ENCODE measurements at places on chromosomes 12 and 14. TPM values are rescaled to one million over a fixed set of nuclear protein-coding genes. Genes with fewer than 3 reads are reported as not detected.

FBXW8 gene
- 6.6 TPM for total RNA-seq

DNA sequence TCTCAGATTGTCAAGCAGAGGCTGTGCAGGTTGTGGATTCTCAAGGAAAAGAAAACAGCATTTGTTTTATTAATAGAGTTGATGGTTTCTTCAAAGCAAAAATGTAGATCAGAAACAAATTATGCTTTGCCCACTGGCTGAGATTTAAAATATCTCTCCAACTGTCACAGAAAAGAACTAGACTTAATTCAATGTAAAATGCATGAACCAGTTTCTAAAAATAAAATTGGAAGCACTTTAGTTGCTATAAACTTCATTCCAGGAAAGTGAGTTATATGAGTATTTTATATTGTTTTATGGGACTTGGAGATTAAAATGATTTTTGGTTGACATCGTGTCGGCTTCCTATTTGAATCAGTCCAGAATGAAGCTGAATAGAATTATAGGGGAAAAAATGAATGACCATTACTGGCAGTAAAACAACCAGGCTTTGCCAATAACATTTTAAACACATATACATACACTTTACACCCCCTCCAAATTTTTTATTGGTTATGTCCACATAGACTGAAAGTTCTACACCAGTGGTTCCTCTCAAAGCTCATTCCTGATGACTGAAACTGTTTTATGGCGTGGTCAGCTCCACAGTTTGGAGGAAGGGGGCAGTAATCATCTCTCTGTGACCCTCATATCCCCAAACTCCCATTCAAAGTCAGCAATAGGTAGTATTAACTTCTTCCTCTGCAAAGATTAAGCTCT lies 55.5 kb upstream of the DAAM1 start:
- DNase-seq, result no peak

PRH2 gene
- not detected for total RNA-seq

GRCh38 chr14:54010981-54011380 lies 54.4 kb upstream of the BMP4 start:
- DNase-seq, result no peak

PLCZ1 gene
- not detected for total RNA-seq

DNA sequence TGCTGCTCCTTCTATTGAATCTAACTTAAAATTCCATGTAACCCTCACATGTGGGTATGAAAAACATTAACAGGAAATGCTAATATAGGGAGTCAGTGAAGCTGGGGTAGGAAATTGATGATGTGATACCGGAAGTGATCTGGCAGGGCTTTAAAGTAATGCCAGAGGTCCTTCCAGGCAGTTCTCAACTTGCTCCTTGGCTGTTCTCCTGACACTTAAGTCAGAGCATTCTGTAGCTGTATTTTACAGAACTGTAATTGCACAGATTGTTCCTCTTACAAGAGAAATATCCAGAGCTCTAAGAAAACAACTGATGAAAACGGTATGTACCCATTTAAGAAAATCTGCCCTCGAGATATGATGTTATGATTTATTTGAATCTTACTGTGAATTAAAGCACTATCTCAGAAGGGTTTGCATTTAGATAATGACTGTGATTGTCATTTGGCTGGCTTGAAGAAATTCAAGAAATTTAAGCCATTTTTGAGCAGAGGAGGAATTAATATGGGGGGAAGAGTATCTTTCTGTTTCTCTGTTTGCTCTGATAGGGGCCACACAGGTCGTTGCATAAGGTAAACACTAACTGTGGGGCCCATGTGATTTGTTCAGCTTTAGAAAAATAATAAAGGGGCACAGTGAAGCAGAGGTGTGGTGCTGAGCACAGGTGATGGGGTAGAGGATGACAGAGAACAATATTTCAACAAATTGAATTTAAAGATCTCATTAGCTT lies 88.4 kb downstream of the BBS10 start:
- DNase-seq, result no peak

SLC24A4 gene
- 0.19 TPM for total RNA-seq

- DNase-seq, result no peak
Measured at GRCh38 chr14:59919570-59920377, at the start of gene LRRC9. Gene LRRC9, plus strand, starts transcription at chr14:59920144.

GRCh38 chr14:71748196-71748595 lies 184.0 kb upstream of the RGS6 start:
- DNase-seq, result no peak

DNA sequence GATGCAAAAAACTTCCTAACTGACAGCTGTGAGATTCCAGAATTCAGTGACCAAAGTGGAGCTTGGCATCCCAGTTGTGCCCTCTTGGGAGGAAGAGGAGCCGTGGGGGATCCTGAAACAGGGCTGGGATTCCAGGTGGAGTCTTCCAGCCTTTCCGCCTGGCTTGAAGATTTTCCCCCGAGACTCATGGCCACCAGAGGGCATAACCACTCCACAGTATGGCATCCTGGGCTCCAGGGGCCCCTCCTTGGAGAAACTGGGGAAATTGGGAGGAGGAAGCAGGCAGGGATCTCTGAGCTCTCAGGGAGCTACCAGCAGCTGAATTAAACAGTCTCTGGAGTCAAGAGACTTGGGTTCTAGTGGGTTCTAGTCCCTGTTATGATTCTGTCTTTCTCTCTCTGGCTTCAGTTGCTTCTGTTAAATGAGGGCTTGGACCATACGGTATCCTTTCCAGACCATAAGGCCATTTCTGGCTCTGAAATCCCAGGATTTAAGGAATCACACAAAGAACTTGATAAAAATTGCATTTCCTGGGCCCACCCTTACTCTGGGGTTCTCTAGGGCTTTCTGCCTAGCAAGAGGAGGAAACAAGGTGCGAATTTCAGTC lies 2.6 kb upstream of the TAMALIN start:
- DNase-seq, result no peak

GRCh38 chr14:58769011-58769643 lies 131.4 kb downstream of the DACT1 start:
- DNase-seq, result no peak

DNA sequence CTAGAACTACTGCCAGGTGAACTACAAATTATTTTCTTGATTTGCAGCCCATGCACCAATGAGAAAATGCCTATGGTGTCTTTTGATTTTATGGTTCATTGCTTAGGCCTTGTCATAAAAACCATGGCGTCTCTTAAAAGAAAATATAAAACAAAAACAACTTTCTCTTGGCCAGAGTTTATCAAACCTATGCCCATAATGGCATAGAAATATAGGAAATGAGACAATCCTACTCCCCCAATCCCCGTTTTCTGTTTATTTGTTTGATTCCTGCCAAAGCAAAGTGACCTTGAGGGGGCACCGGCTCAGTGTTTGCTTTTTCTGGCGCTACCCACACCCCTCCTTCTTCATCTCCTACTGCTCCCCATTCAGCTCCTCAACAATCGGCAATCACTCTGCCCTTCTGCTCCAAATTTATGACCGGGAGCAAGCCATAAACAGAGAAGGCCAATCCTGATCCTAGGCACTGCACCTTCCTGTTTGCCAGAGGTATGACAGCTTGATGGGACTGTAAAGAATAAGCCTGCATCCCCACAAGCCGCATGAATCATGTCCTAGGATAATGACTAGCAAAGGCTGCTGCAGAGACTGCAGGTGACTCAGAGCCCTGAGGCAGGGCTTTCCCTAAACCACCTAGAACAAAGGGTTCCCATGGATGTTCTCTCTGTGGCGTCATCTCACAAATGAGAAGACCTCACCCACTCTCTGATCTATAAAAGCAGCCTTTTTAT lies 874.9 kb downstream of the NRXN3 start:
- DNase-seq, result no peak

ERP27 gene
- total RNA-seq, result 17.1 TPM

CLEC4D gene
- total RNA-seq, result not detected

DNA sequence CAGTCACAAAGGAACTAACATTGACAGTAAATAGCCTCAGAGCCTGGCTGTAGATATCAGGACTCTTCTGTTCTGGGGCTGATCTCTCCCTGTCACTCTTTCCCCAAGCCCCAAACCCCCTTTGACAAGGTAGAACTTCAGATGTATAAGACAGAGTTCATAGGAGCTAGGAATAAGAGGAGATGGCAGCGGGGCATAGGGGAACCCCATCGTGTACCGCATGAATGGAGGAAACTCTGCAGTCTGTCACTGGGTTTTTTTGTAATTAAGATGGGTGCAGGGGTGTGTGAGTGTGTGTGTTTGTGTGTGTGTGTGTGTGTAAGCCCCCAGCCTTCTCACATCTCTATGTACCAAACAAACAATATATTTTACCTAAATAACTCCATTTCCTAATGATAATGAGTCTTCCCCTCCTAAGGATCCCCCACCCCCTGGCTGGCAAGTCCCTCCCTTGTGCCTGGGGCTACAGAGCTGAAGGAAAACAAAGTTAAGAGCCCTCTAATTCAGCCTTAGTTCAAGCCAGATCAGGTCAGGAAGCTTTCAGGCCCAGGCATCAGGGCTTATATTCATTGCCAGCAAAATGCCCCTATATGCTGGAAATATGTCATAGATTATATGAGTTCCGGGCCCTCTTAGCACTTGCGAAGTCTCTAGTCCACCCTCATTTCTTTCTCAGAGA lies 9.1 kb upstream of the HOXC4 start:
- no peak for DNase-seq

- DNase-seq, result no peak
Measured at GRCh38 chr14:55131370-55132137, 2.5 kb downstream of the LGALS3 start.

DNA sequence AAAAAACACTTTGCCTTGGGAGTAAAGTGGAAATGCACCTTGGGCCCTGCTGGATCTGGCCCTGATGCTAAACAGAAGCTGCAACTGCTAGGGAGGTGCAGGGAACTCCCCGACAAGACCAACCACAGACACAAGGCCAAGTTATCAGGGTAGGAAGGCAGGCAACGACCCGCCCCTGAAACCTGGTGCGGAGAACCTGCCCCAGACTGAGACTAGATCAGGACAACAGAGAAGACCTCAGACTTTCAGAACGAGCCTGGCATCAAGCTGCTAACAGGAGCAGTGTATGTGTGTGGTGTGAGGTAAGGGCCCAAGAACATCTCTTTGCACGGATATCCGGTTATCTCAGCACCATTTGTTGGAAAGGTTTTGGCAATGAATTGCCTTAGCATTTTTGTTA lies 233.7 kb upstream of the RTL1 start:
- no peak for DNase-seq

PRORP gene
- 27.0 TPM for total RNA-seq

DNA sequence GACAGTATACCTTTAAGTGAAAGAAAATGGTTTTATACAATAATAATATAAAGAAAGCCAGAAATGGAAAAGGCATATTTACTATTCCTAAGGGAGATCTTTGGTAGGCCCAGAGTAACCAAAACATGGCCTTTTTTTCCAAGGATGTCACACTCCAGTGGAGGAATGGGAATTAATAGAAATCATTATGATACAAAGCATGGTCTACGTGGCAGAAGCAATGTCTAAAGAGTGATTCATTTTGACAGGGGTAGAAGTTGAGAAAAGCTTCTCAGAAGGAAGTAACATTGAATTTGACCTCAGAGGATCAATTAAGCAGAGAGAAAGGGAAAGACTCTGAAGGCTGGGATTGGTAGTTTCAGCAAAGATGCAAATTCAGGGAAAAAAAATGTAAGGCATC lies 208.6 kb downstream of the BTG1 start:
- no peak for DNase-seq

EEF1AKMT3 gene
- 1.4 TPM for total RNA-seq

- no peak for DNase-seq
Measured at GRCh38 chr12:104930388-104931326, 27.4 kb downstream of the SLC41A2 start.

CISTR gene
- total RNA-seq, result not detected

GRCh38 chr12:49028666-49029275 lies 10.2 kb upstream of the PRKAG1 start:
- DNase-seq, result no peak

BEST3 gene
- not detected for total RNA-seq

- peak; percentile 32 for DNase-seq
Measured at GRCh38 chr12:7058163-7058845, 2.2 kb upstream of the C1S start.

DNA sequence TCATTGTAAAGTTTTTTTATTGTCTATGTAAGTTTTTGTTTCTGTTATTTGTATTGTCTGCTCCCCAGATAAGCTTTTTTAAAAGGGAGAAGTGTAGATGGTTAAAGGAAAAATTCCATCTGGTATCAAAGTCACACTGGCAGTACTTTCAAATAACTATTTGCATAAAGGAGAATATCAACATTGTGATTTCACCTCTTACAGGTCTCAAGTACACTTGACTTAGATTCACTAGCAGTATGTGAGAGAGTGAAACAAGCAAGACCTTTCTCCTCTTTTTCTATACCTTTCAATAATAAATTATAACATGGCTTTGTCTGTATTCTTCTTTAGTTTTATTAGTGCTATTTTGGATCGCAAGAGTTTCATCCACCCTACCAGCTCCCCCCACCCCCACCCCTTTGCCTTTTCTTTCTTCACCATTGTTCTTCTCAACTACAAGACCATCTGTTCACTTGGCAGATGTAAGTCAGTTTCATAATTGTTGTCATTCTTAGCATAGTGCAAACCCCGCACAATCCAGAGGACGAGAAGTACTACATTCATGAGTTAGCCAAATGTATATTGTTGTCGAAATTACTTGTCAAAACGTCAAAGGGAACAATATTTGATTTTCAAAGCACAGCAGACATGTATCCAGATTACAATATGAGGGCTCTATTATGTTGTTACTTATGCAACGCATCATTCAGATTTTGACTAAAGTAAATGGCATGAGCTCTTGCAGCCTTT lies 602.7 kb upstream of the FLRT2 start:
- DNase-seq, result no peak

DNA sequence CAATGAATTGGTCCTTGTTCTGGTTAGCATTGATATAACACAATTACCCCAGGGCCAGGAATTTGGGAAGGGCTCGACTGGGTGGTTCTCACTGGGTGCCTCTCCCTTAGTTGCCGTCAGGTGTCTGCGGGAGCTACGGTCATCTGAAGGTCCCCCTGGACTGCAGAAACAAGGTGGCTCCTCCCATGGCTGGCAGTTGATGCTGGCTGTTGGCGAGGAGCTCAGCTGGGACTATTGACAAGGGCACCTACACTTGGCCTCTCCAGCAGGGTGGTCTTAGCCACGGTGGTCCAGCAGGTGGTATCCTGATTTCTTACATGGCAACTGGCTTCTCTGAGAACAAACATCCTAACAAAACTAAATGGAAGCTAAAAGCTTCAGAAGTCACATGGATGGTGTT lies 41.0 kb upstream of the RGS6 start:
- DNase-seq, result no peak

GRCh38 chr12:80636832-80637231 lies 70.6 kb upstream of the MYF6 start:
- no peak for DNase-seq

DNA sequence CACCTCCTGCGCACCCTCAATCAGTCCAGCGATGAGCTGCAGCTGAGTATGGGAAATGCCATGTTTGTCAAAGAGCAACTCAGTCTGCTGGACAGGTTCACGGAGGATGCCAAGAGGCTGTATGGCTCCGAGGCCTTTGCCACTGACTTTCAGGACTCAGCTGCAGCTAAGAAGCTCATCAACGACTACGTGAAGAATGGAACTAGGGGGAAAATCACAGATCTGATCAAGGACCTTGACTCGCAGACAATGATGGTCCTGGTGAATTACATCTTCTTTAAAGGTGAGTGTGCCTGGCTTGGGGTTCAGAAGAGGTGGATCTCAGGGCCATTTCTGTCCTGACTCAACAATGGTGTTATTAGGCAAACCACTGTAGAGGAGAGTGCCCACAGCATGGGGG lies 2.6 kb downstream of the SERPINA3 start:
- no peak for DNase-seq

FOXA1 gene
- total RNA-seq, result not detected

PEX5 gene
- total RNA-seq, result 22.9 TPM
